ENCODE measurements at places on chromosomes 2 and 18.

- H3K4me3 ChIP-seq: no peak overlapping the region
- DNase-seq: no peak
- no peaks in the 10 kb centered on the region for H3K4me1 ChIP-seq
- H3K27ac ChIP-seq: no peak overlapping the region
Observed at GRCh38 chr2:19021721-19022120, 336.7 kb downstream of the OSR1 start.

GRCh38 chr2:190948671-190949070 is 65.3 kb downstream of the STAT1 start:
- no peak overlapping the region for H3K27ac ChIP-seq
- DNase-seq: no peak
- no peak overlapping the region for H3K4me3 ChIP-seq
- peaks cover 6% of the 10 kb centered on the region for H3K4me1 ChIP-seq

DNA sequence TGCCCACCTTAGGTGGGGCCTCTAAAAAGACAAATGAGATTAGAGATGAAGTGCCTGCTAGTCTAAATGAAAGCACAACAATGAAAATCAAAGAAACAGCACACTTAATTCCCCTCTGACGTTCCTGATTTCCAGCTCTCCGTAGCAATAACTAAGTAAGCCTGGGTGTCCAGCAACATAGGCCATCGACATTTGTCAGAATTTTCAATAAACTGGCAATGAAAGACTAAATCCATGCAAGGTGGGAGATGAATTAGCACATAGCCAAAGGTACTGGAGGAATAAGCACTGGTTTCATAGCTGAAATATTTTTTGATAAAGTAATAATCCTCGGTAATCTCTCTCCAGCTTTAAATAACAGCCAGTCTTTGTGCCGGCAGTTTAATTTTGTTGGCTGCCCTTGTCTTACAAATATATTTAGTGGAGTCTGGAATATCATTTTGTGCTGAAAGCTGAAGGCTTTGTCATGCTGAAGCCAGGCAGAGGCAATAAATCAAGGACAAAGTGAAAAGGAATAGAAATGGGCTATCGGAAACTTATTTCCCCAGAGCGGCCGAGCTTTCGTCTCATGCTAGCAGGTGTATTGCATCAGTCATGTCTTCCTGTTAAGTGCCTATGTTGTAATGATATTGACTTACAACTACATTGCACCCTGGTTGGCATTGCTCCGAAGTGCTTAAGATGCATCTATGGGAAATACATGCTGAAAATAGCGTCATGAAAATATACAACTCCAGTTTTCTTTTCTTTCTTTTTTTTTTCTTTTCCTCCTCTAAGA is 790.1 kb downstream of the CNTNAP5 start:
- no peak overlapping the region for H3K27ac ChIP-seq
- H3K36me3 ChIP-seq: no peaks in the 10 kb centered on the region
- H3K27me3 ChIP-seq: no peaks in the 10 kb centered on the region
- H3K4me1 ChIP-seq: no peaks in the 10 kb centered on the region

GRCh38 chr2:224126440-224126839 is 87.4 kb upstream of the SERPINE2 start:
- no peak overlapping the region for H3K27ac ChIP-seq
- H3K4me1 ChIP-seq: no peaks in the 10 kb centered on the region
- no peaks in the 10 kb centered on the region for H3K27me3 ChIP-seq
- no peak overlapping the region for H3K4me3 ChIP-seq
- H3K36me3 ChIP-seq: no peaks in the 10 kb centered on the region

DNA sequence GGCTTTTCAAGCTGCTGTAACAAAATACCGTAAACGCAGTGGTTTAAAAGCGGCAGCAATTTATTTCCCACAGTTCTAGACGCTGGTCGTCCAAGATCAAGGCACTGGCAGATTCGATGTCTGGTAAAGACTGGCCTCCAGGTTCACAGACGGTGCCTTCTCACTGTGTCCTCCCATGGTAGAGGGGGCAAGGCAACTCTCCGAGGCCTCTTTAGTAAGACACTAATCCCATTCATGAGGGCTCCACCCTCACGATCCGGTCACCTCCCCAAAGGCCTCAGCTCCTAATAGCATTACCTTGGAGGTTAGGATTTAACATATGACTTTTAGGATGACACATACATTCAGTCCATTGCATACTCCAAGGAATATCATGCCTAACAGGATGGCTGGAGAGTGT is 117.2 kb downstream of the SH3RF3 start:
- DNase-seq: no peak
- no peak overlapping the region for H3K4me3 ChIP-seq
- H3K27ac ChIP-seq: no peak overlapping the region
- H3K4me1 ChIP-seq: peaks cover 13% of the 10 kb centered on the region

Measured in lung (tissue), 17 donors.